ENCODE measurements at places on chromosomes 13 and 19.

DNA sequence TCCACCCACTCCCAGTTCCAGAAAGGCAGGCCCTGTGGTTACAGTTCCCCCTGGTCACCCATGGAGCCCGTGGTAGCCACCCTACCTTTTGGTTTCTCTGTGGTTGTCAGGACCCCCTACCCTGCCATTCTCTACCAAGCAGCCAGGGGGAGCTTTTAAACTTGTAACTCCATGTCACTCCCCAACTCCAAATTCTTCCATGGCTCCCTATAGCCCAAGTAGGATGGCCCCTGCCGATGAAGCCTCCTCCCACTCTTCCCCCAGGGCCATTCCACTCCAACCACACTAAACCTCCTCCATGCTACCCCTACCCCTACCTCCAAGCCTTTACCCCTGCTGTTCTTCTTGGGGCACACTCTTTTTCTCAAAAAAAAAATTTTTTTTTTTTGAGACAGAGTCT lies 2.2 kb downstream of the S1PR2 start:
- peak; percentile 81 for DNase-seq

DNA sequence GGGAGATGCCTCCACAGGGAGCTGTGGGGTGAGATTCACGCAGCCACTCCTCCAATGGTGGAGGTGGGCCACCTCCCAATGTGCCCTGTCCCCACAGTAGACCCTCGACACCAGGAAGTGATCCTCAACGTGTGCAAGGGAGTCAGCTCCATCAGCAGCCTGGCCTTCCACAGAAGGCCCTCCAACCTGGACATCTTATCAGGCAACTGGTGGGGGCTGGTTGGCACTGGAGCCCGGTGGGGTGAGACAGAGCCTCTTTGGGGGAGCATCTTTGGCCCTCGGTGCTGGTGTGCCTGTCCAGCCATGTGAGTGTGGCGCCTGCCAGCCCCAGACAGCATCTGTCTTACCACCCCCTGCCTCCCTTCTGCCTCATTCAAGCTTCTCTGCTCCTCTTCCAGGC lies 19.7 kb upstream of the RNF17 start:
- no peak for DNase-seq

GRCh38 chr13:69092615-69093322 lies 1014.9 kb upstream of the ATXN8OS start:
- no peak for DNase-seq

GRCh38 chr19:615619-616018 lies 17.7 kb downstream of the POLRMT start:
- DNase-seq: no peak

DNA sequence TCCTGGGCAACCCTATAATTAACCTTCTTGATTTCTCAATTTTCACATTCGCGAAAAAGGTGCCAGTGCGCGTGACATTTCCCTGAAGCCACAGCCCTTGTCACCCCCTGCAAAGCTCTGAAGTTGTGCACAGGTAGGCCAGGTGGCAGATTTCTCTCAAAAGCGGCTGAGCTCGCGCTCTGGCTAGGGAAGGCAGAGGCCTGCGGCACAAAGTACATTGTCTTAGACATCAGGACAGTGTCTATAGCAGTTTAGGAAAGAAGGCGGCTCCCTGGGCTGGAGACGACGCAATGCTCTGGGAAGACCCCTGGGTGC lies 42.9 kb upstream of the ZNF14 start:
- DNase-seq: no peak

GRCh38 chr19:48664476-48664875 lies 8.3 kb downstream of the NTN5 start:
- no peak for DNase-seq

DNA sequence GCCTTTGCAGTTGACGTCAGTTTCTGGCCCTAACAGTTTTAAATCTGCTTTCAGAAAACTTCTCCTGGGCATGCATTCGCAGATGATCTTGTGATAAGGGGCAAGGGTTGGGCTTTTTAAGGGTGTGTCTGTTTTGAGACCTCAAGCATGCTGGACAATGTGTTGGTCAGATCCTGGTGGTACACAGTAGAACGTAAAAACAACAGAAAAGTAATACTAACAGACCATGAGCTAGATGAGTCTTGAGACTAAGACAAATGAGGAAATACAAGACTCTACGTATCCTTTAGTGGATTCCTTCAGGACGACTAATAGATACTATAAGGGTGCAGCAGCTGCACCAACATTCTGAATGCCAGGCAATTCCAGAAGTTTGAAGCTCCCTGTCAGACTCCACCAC lies 237.6 kb downstream of the DNAJC15 start:
- no peak for DNase-seq

- no peak for DNase-seq
Measured at GRCh38 chr13:113579686-113580085, 4.9 kb upstream of the TFDP1 start.

DNA sequence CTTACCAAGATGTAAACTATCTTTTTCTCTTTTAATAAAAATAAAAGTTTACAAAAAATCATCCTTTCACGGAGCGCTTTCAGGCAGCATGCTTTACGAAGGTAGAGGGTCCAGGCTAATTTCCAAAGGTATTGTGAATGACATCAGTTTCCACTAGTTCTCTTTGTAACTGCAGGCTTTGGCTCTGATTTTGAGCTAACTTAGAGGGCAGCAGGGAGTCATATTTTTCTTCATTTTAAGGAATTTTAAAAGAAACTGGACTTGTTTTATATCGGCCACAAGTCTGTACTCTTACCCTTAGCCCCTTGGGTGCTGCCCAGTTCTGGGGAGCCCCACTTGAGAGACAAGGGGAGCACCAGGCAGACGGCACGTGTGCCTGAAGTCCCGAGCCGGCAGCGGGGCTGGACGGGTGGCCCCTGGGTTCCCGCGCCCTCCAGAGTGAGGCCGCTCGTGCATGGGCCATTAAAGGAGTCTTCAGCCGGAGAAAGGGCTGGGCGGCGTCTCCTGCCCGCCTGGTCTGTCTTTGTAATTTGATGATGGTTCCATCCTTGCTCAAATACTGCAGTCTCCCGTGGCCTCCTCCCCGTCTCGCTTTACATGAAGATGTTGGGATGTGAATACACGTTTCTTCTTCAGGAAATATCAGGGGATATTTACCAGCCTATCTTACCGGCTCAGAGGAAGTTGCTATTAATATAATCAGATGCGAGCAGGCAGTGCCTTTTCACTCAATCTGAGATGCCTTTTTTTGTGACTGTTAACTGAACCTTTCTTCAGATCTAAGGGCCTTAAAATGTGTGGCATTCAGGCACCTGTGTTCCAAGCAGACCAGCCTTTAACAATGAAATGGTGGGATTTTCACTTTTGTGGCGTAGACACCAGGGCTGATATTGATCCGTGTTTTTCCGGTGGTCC lies 67.4 kb downstream of the GGACT start:
- no peak for DNase-seq

DNA sequence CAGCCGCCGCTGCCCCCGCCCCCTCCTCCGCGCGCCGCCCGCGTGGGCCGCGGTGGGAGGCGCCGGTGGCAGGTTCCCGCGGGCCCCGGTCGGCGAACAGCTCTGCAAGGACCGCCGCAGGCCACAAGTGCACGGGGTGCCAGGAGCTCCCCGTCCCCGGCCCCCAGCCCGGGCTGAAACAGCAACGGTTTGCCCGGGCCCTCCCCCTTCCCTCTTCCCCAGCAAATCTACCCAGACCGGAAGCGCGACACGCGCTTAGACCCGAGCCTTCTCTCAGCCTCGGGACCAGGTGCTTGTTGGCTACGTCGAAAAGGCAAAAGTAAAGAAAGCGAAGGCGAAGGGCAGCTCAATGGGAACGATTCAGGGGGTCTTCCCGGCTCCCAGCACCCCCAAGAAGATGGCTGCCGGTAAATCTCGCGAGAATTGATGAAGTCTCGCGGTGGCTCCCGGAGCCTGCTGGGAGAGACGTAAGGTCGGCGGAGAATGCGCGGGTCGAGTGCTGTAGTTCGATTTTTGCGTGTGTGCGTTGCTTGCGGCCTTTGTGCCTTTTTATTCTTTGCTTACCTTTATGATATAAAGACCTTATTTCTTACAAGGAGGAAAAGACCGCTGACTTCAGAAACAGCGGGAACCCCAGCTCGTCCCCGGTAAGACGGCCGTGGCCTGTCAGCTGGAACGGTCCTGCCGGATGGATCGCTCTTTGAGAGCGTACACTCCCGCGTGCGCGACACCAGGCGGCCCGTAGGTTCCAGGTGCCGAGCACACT lies at the start of gene RBM26:
RBM26 (minus strand) TSS at position 425 of the 766 bp plus-strand sequence. CDS start 481 bp downstream, outside the sequence.
- peak; percentile 96 for DNase-seq

- DNase-seq: peak; percentile 38
Measured at GRCh38 chr19:5719274-5719960, 529 bp downstream of the LONP1 start.

DNA sequence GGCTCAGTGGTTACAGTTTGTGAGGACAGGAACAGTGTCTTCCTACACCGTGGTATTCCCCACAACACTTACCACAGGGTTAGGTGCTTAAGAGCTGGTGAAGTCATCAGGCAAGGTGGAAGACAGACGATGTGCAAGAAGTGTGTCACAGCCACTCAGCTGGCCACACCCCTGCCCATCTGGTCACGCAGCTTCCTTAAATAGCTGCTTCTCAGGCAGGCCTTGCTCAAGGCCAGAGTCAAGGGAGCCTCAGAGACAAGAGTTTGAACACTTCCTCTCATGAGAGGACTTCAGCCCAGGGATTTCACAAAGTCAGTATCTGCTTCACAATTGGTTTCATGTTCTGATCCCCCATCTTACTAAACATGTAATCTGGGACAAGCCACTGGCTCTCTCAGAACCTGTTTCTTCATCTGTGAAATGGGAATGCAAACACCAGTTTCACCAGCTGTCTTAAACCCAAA lies 80.3 kb upstream of the FRY start:
- DNase-seq: peak; percentile 94

GRCh38 chr19:3471954-3472655 lies 8.2 kb downstream of the SMIM24 start:
- DNase-seq: peak; percentile 31

GRCh38 chr19:51111606-51112005 lies 3.4 kb upstream of the CTU1 start:
- DNase-seq: peak; percentile 25

- no peak for DNase-seq
Measured at GRCh38 chr19:14409146-14410023, 9.8 kb downstream of the DDX39A start.

DNA sequence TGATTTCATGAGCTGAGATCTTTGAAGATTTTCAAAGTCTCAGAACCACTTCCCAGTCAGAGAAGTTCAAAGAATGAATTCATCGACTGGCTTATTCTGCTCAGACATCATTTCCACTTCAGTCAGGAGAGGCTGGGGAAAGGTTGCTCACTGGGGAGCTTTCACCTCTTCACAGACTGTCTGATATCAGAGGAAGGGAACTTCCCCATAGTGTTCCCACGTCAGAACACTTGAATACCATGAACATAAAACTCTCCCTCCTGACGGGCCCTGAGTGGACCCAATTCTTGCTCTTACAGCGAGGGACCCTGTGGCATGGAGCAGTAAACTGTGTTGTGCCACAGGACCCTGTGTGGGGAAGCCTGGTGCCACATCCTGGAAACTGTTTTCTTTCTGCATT lies 492.6 kb downstream of the COG6 start:
- no peak for DNase-seq

DNA sequence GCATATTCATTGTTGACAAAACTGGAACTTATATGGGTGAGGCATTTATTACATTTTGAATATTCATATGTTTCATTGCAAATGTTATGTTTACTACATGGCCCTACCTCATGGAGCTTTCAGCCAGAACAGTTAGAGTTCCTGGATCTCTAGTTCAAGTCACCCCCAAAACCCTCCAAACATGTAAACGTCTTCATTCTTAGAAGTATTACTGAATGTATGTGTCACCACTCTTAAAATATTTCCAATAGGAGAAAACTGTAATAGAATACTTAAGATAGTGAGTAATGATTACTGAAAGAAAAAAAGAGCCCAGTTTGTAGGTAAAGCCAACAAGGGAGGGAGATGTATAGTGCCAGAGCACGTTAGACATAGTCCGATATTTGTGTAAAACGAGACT lies 23.5 kb downstream of the URI1 start:
- DNase-seq: no peak

DNA sequence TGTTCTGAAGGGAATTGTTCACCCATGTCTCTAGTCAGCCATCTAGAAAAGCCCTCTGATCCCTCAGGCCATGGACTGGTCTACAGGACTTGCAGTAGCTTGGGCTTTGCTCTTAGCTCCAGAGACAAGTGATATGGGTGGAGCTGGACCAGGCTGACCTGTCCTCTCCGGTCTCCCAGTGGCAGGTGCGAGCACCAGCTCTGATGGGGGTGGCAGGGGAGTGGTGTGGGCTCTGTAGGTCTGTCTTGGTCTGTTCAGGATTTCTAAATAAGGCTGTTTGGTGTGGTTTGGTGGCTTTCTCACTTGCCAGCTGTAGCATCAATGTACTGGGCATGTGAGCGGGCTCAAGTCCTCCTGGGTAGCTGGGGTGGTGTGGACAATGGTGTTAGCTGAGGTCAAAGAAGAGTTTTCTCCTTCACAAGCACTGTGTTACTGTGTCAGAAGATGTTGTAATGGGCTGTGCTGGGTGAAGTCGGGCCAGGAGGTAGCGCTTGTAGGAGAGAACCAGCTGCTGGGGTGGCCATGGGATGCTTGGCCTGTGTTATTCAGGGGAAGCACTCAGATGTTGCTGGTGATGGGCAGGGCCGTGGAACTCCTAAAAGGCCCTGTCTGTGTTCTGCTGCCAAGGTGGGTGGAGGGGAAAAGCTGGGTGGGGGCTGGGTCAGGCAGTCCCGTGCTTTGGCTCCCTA lies 16.9 kb downstream of the GPC6 start:
- no peak for DNase-seq

- no peak for DNase-seq
Measured at GRCh38 chr19:30163663-30164062, 208.5 kb upstream of the ZNF536 start.

- DNase-seq: no peak
Measured at GRCh38 chr13:51423766-51424165, 29.1 kb downstream of the INTS6 start.

DNA sequence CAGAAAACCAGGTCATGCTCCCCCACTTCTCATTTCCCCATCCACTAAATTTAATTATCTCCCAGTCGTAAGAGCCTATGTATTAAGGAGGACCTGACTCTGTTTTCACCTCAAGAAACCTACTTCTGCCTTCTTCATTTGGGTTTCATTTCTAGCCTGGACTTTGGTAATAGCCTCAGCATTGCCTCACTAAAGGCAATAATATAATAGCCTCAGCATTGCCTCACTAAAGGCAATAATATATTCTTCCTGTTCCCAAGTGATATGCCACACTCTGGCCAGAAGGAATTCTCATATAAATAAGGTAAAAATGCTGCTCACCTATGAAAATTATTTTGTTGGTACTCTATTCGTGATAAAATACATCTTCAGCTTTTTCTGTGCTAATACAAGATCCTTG lies 993.9 kb downstream of the EFNB2 start:
- no peak for DNase-seq

- DNase-seq: peak; percentile 86
Measured at GRCh38 chr19:6577476-6578125, 13.3 kb downstream of the CD70 start.

GRCh38 chr13:73366241-73366640 lies 307.4 kb downstream of the KLF5 start:
- no peak for DNase-seq

GRCh38 chr13:20151612-20152011 lies 9.2 kb downstream of the GJA3 start:
- no peak for DNase-seq

DNA sequence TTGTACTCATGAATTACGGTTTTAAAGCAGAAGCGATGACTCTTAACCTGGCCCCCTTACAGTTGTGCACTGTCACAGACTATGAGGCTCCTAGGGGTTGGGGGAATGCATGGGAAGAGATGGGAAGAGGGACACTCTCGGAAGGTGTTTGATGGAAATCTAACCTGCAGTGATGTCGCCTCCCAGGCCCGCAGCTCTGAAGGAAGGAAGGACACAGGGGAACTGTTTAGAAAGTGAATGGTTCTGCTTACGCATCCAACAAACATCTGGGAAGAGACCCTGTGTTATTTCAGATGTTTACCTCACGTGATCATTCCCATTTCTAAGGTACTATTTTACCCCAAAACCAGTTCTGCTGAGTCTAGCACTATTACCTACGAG lies 48.0 kb upstream of the SLC7A9 start:
- no peak for DNase-seq

Measured in NB4 (cell line).